Activated T-cell treated with anti-CD3 and anti-CD28 coated beads, Interleukin-2, amount 50 U/mL, for 1 hour (primary cell): ENCODE measurements at places on chromosomes 16 and 17.

DNA sequence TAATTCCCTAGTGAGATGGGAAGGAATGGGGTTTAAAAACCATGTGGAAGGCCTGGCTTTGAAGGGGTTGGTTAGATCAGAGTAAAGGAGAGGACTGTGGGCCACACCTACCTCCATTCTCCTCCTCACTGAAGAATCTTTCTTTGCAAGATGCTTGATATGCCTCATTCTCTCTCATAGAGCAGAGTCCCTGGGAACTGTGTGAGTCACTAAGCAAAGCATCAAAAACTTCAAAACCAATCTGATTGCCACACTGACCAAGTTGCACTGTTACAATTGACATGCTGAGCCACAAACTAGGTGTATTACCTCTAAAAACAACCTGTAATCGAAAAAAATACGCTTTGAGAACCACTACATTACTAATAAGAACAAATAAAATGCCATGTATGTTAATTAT is 2.0 kb downstream of the TUBD1 start:
- no peak for DNase-seq

GRCh38 chr16:19114359-19115147 is 789 bp downstream of the ITPRIPL2 start:
- no peak for DNase-seq

DNA sequence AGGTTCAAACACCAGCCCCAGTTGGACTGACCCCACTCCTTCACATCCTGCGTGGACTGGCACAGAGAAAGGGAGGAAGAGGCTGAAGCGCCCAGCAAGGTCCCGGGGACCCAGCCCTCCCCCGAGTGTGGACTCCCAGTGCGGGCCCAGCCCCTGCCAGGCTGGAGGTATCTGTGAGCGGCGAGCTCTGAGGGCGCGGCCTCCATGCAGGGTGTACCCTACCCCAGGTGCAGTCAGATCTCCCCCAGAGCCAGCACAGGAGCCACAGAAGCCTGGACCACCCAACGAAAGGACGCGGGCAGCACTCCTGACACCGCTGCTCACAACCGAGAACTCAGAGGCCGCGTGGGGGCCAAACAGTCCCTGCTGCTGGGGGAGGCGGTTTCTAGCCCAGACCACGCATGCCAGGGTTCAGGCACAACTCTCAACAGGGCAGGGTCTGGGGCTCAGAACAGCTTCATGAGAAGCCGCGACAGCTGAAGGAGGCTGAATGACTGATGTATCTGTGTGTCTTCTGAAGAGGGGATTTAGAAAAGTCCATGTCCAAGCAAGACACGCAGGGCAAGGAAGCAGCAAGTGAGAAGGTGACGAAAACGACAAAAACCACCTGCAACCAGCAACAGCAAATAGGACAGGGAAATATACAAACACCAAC is 8.5 kb downstream of the SLC38A10 start:
- no peak for DNase-seq

DNA sequence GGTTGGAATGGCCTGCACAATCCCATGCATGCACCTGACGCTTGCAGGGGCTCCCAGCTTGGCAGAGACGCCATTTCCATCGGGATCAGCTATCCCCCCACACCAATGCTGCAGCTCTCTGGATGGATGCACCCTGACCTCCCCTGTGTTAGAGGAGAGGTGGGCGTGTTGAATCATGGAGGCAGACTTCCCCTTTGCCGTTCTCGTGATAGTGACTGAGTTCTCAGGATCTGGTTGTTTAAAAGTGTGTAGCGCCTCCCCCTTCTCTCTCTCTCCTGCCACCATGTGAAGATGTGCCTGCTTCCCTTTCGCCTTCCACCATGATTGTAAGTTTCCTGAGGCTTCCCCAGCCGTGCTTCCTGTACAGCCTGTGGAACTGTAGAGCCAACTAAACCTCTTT is 17.8 kb upstream of the KCNH6 start:
- no peak for DNase-seq

DNA sequence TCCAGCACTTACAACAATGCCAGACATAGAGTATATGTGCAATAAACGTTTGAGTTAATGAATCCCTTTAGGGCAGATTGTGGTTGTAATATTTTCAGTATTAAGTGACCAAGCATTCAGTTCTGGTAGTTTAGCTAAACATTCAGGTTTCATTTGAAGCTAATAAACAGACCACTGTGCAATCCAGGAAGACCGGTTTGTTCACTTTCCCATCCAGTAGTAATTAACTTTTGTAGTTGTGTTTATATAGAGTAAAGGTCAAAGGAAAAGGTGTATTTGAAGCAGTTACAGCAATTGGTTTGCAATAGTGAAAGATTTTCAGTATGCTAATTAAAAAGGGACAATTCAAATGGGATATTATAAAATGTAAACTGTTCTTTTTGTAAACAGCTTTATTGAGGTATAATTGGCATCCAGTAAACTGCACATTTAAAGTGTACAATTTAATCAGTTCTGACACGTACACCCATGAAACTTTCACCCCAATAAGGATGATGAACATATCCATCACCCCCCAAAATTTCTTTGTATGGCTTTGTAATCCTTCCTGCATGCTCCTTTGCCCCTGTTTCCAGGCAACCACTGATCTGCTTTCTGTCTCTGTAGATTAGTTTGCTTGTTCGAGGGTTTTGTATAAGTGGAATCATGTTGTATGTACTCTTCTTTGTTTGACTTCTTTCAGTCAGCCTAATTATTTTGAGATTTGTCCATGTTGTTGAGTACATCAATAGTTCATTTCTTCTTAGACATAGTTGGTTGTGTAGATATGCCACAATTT is 26.3 kb downstream of the MRTFB start:
- no peak for DNase-seq

DNA sequence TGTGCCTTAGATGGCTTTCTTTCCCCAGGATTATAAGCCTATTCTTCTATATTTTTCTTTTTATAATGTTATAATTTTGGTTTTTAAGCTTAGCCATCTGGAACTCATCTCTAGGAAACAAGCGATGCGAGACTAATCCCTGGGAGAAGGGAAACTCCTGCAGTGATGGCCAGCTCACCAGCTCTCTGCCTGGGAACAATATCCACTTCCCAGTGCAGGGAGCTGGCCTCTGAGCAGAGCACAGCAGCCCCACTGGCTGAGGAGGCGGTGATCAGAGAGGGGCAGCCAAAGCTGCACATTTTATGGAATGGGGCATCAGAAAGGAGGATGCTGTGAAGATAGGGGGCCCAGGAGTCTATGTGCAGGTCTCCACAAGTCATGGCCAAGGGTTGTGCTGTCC is 183.3 kb downstream of the LGALS9B start:
- DNase-seq = no peak

- DNase-seq = no peak
Measured at GRCh38 chr17:50221864-50222545, 20.6 kb upstream of the COL1A1 start.

DNA sequence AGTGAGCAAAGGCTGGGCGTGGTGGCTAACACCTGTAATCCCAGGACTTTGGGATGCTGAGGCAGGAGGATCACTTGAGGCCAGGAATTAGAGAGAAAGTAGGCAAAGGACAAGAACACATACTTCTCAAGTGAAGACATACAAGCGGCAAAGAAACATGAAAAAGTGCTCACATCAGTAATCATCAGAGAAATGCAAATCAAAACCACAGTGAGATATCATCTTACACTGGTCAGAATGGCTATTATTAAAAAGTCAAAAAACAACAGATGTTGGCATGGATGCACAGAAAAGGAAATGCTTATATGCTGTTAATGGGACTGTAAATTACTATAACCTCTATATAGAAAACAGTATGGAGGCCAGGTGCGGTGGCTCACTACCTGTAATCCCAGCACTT is 12.2 kb upstream of the SLX4 start:
- DNase-seq = no peak

GRCh38 chr17:33204156-33204555 is 88.9 kb downstream of the ASIC2 start:
- DNase-seq = no peak

GRCh38 chr16:86833136-86833535 is 254.8 kb downstream of the FOXL1 start:
- no peak for DNase-seq

DNA sequence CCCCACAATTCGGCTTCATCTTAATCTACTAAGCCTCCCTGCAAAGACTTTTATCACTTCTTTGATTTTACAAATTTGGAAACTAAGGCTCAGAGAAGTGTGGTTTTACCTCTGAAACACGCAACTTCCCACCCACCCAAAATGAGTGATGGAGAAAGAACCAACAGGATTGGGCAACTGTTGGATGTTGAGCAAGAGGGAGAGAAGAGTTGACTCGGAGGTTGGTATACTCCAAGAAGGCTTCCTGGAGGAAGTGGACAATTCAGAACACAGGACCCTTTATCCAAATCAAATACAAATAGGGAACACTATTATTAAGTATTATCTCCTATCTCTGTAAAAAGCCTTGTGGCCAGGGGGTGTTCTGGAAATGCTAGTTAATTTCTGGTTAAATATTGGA is 323.0 kb downstream of the C16orf95 start:
- no peak for DNase-seq

DNA sequence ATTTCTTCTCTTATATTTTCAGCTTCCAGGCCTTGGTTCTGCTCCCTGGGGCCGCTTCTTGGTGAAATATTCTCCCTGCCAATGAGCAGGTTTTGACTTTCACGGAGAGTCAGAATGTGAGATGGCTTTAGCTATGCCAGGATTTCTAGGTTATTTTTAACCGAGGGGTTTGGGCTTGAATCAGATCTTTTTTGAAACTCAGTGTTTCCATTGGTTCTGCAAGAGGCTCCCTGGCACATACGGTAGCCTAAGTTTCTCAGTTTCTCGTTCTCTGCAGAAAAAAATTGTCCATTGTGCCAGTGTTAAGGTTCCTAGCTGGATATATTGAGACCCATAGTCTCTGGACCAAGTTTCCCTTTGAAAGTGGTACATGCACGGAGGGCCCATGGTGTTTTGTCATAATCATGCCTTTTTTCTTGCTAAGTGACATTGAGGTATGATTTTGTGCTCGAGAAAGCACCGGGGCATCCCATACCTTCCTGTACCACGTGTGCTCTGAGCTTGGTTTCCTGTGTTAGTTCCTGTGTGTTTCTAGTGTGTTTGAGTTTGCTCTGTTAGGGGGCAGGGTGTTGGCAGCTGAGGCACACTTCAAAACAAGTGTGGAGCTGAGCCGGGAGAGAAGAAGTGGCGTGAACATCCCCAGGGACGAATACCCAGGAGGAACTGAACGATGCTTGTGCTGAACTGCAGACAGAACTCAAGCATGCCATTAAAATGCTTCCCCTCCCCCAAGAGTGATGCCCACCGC is 127.2 kb downstream of the HS3ST3B1 start:
- peak; percentile 39 for DNase-seq

DNA sequence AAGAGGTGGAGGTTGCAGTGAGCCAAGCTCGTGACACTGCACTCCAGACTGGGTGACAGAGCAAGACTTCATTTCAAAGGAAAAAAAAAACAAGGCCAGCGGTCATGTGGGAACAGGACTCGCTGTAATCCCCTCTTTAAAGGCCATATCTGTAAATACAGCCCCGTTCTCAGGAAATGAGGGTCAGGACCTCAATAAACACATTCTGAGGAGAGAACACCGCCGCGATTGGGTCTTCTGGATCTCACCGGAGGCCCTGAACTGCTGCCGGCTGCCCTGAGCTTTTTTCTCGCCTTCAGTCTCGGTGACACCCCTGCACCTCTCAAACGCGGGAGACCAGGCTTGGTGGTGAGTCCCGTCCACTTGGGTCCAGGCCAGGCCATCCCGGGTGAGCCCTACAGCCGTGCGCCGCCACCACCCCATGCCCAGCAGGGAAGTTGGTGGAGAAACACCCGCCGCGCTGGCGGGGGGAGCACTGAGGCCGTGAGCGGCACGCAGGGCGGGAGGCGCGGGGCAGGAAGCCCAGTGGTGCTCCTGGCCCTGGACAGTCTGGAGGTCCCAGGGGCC is 28.4 kb downstream of the SLC25A10 start:
- DNase-seq = no peak

DNA sequence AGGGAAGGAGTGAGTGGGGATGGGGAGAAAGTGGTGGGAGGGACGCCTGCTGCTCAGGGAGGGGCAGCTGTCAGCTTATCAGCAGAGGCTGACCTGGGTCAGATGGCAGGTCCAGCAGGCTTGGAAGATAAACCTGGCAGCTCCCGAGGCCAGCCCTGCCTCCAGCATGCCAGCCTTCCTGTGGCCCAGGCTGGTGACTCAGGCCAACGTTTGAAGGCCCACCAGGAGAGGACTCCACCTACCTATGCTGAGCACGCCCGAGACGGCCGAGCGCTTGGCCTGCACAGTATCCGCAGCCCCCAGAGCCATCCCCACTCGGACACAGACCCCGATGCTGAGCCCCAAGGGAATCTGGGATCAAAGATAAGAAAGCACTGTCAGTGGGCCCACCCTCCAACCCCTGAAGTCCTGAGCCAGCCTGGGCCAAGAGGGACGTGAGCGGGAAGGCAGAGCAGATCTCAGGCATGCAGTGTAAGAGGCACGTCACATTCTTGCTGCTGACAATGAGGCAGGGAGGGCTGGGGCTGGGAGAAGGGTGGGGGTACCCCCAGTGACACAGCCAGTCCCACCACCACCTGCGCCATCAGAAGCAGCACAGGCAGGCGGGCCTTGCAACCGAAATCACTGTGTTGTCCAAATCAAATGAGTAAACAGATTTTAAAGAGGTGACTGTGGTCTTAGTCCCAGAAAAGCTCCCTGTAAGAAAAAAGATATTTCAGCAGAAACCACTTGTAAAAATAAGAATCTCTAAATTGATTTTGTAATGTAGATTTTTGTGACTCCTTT is 12.4 kb downstream of the SLC47A2 start:
- DNase-seq = no peak

DNA sequence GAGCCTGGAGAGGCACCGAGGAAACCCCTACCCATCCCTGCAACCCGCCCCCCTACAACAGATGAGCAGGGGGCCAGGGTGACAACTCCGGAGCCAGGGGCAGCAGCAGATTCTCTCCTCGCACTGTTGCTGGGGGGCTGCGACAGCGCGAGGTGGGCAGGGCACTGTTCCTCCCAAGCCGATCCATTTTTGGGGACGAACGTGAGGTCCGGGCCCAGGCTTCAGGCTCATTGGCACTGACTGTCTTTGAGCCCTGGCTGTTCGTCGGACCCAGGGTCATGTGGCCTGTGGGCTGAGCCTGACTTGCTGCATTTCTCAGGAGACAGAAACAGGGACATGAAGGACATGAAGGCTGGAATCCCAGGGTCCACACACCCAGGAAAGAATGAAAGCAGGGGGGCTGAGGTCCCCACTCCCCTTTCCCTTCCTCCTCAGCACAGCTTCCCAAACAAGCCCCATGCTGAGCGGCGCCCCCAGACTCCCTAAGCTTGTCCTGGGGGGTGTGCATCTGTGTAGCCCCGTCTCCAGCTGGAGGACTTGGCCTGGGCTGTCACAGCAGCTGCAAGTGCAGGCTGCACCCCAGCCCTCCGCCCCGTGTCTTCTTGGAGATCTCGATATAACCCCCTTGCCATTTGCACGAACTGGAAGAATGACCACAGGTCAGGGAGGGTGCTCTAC is 18.7 kb downstream of the CEP295NL start:
- no peak for DNase-seq
